ENCODE measurements at places on chromosomes 1 and 21.

GRCh38 chr1:156432669-156433018 is 63.6 kb downstream of the RHBG start:
- DNase-seq: no peak

GRCh38 chr21:41631564-41632461 is 123.9 kb upstream of the TMPRSS2 start:
- no peak for DNase-seq

DNA sequence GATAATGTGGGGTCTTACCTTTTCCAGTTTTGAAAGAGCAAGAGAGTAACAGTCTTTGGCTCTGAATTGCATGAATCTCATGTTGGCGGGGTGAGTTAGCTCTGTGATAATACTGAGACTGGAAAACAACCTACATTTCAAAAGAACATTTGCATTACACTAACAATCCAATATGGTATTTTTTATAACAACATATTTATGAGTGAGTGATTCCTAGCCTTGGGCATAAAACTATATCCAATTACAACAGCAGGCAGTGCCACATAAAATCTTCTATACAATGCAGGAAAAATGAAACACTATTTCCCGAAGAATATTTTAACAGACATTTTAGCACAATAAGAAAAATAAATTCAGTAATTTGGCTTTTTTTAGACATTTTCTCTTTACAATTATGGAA is 303.0 kb downstream of the KCNT2 start:
- no peak for DNase-seq

- no peak for DNase-seq
Observed at GRCh38 chr1:119968601-119969000, 72.3 kb upstream of the ADAM30 start.

DNA sequence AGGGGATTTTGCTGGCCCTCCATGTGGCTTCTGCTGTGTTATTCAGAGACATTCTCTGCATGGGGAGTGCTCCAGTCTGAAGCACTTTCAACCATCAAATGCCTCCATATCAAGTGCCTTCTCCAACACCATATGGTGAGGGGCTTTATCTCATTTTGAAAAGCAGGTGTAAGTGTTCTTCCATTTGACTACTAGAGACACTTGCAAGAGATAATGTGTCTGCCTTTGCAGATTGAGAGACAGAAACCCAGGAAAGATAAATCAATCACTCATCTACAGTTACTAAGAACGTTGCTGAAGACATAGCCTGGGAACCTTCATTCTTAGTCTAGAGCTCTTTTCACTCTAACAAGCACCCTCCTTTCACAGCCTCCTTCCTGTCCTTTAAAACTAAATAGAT is 29.5 kb upstream of the REG4 start:
- no peak for DNase-seq

DNA sequence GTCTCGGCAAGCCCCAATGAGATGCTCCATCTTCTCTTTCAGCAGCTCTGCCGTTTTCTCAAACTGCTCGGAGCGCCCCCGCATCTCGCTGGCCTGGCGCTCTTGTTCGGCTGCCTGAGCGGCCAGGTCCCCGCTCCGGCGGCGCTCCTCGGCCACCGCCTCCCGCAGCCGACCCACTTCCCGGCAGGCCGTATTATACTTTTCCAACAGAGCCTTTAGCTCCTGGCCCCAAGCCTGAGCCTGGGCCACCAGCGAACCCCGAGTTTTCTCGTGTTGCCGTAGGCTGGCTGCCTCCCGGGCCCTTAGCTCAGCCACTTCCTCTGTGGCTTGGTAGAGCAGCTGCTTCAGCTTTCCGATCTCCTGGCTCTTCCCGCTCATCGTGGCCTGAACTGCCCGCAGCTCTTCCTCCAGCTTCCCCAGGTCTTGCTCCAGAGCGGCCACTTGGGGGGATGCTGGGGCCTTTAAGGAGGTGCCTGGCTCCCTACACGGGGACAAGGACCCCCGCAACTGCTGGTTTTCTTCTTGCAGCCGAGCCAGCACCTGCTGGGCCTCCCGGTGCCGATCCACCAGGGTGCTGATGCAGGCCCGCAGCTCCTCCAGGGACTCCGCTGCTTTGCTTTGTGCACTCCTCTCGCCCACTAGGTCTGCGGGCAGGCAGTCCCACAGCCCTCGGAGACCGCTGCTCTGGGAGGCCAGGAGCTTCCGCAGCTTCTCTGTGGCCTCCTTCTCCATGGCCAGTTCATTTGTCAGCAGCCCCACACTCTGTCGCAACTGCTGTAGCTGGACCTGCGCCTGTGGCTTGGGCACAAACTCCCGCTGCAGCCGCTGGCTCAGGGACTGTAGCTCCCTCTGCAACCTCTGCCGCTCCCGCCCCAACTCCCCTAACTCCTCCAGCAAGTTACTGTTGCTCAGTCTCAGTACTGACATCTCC is 13.4 kb upstream of the PIAS3 start:
- peak; percentile 52 for DNase-seq

DNA sequence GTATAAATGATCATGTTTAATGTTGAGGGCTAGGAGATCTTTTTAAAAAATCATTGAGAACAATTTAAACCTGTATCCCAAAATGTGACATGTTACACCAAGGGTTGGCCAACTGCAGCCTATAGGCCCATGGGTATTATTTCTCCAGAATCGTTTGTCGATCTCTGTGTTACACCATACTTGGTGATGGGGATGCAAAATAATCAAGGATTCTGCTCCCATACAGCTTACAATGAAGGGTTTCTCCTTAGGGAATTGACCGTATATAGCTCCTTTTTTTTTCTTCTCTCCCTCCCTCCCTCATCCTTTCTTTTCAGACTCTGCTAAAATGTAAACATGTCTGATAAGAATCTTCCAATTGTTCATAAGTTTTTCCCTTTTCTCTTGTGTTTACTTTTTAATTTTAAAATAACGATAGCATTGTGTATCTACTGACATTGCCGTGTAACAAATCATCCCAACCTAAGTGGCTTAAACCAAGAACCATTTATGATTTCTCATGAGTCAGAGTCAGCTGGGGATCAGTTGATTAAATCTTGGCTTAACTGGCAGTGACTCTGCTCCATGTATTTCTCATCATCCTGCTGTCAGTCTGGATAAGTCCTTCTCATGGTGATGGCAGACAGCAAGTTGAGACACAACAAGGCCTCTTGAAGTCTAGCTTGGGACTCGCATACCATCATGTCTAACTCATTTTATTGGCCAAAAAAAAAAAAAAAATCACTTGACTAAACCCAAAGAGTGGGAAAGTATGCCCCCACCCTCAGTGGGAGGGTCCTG is 48.0 kb downstream of the MARK1 start:
- no peak for DNase-seq

- DNase-seq: no peak
Observed at GRCh38 chr1:151864411-151864810, 10.9 kb upstream of the THEM5 start.

DNA sequence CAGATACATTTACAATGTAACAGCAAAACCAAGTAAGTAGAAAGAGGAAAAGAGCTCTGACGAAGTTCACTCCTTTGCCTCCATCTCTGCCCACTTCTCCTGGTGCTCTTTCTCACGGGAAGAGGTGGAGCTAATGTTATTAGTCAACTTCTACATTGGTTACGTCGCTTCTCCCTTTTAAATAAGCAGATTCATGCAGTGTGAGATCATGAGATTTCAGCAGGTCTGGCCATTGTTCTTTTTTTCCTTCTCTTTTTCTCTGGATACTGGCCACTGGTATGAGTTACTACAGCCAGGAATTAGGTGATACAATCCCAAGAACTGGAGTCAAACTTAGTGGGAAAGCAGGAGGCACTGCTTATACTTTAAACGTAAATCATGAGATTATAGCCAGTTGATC is 207.1 kb downstream of the AKT3 start:
- no peak for DNase-seq

- DNase-seq: no peak
Observed at GRCh38 chr1:232628335-232629249, 1.3 kb downstream of the SIPA1L2 start.

DNA sequence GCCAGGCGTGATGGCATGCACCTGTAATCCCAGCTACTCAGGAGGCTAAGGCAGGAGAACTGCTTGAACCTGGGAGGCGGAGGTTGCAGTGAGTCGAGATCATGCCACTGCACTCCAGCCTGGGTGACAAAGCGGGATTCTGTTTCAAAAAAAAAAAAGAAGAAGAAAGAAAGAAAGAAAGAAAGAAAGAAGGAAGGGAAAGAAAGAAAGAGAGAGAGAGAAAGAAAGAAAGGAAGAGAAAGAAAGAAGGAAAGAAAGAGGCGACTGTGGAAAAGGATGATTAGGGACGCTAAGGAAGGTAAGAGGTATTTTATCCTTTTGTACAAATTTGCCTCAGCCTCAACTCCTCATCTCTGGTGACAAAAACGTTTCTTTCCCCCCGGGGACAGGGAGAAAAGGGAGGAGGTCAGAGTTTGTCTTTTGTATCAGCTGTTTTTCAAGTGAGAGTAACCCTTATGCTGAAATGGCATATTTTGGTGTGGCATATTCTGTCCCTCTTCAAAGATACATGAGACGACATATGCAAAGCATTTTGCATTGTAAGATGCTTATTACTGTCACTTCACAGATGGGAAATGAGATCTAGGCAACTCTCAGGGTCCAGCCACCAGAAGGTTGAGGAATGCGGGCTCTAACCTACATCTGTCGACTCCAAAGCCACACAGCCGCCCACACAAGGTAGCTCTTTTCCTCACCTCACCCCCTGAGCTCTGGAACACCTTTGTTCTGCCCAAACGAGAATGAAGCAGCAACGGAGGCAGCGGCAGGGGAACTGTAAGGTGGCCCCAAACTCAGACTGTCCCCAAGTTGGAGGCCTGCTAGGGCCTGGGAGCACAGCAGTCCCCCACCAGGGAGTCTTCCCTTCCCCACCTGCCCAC is 38.0 kb downstream of the NUAK2 start:
- no peak for DNase-seq

DNA sequence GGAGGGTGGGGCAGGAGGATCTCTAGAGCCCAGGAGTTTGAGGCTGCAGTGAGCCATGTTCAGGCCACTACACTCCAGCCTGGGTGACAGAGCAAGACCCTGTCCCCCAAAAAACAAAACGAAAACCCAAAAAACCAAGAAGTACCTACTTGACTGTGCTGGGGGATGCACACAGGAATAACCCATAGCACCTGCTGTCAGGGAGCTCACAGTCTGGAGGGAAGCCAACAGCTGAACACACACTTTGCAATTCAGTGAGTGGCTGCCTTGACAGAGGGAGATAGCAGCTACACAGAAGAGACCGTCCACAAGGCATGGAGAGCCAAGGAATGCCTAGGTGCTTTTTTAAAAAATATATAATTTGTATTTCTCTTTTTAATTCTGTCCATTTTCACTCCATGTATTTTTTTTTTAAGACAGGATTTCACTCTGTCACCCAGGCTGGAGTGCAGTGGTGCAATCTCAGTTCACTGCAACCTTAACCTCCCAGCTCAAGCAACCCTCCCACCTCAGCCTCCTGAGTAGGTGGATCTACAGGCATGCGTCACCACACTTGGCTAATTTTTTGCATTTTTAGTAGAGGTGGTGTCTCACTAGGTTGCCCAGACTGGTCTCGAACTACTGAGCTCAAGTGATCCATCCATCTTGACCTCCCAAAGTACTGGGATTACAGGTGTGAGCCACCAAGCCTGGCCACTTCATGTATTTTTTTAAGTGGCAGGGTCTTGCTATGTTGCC is 68.7 kb downstream of the NID1 start:
- peak; percentile 29 for DNase-seq

DNA sequence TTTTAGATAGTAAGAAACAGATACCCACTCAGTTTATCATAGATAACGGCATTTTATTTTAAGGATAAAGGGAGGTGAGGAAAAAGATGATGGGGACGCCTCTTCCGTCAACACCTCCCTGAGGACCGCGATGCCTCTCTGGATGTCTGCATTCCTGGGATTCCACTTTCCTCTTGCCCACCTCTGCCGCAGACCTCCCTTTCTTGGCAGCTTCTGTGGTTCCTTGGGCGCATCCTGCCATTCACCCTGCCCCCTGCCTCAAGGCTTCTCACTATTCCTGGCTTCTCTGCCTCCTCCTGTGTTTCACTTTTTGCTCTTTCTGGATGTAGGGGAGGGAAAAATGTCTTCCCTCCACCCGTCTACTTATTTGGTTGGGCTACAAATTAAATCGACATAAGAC is 19.9 kb downstream of the HUNK start:
- DNase-seq: no peak

- no peak for DNase-seq
Observed at GRCh38 chr1:110896090-110896489, 23.1 kb downstream of the CD53 start.

DNA sequence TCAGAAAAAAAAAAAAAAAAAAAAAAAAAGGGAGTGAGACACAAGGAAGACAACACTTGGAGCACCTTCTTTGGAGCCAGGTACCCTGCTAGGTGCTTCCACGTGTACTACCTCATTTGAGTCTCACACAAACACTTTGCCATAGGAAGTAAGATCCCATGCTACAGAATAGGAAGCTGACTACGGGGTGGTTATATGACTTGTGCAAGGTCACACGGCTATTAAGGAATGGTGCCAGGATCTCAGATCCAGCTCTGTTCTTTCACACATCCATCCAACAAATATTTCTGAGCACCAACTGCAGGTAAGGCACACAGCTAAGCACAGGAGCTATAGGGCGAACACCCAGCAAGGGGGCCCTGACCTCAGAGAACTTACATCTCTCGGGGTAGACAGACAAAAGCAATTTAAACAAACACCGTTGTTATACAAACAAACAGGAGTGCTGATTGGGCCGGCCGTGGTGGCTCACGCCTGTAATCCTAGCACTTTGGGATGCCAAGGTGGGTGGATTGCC is 22.4 kb downstream of the PTAFR start:
- no peak for DNase-seq

- DNase-seq: peak; percentile 27
Observed at GRCh38 chr1:205319081-205320018, 2.2 kb downstream of the NUAK2 start.

DNA sequence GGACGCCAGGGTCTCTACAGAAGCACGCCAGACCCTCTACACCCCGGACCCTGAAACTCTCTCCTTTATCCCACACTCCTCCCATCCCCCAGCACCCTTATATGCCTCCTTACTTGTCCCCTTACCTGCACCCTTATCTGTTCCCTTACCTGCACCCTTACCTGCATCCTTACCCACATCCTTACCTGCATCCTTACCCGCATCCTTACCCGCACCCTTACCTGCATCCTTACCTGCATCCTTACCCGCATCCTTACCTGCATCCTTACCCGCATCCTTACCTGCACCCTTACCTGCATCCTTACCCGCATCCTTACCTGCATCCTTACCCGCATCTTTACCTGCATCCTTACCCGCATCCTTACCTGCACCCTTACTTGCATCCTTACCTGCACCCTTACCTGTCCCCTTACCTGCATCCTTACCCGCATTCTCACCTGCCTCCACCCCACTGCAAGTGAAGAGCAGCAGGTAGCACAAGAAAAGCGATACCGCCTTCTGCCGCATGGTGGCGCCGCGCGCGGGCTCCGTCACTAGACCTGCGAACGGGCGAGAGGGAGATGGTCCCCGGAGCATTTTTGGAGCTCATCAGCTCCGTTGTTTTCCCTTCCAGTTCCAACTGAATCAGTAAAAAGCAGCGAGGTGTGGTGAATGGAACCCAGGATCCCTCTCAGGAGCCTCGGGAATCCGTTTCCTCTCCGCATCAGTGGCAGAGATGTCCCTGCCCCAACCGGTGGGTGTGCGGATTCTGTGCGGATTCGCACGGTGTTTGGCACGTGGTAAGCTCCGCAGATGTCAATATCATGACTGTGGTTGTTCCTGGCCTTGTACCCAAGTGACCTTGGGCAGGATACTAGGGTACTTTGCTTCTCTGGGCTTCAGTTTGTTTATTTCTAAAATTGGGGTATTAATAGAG is 2.9 kb downstream of the IFI6 start:
- peak; percentile 83 for DNase-seq

- peak; percentile 30 for DNase-seq
Observed at GRCh38 chr1:55204997-55205396, 10.2 kb downstream of the USP24 start.
